Putamen (tissue), 1 donor: ENCODE measurements at places on chromosomes 4 and X.
A peak's percentile ranks its signal among the peaks of the same experiment; 100 is the strongest.

GRCh38 chr4:119165767-119166166, 30.1 kb downstream of the MYOZ2 start:
- no peak for DNase-seq

DNA sequence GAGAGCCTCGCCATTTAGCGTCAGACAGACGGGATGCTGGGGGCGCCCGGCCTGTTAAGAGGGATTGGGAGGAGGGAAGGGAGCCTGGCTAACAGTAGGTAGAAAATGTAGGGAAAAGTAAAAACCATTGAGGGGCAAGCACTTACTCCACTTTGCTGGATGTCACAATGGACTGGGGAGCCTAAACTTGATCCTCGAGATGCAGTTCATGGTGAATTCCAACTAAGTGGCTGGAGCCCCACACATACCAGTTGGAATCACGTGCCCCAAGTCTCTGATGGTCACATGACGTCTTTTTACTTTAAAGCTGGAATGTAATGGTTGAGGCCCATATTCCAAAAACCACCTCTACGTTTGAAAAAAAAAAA, 1.5 kb downstream of the PLS3 start:
- DNase-seq: no peak

DNA sequence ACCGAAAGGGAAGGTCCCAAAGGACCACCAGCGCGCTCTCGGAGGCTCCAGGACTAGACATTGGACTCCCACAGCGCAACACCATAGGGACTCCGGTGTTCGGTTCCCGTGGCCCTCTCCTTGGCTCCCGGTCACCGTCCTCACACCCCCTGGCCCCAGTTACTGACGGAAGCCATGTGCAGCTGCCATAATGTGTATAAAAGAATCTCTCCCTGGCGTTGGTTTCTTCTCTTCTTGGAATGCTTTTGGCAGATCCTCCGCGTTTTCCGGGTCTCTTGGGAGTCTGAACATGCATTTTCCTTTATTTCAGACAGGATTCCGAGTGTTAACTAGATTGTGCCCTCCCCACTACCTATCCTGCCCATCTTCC, 69.8 kb downstream of the FBXO8 start:
- no peak for DNase-seq

- peak; percentile 92 for DNase-seq
Measured at GRCh38 chrX:13906093-13906492, 89.2 kb upstream of the GPM6B start.

GRCh38 chr4:87009095-87009648, 74.4 kb downstream of the AFF1 start:
- no peak for DNase-seq

- peak; percentile 45 for DNase-seq
Measured at GRCh38 chr4:108762559-108763225, at the start of gene ETNPPL. Gene ETNPPL (minus strand): TSS chr4:108763053. CDS start chr4:108762898, 155 bp downstream.

GRCh38 chrX:134658760-134659023, 421 bp upstream of the PLAC1 start:
- DNase-seq: no peak

GRCh38 chr4:125702406-125702805, 387.7 kb downstream of the FAT4 start:
- no peak for DNase-seq

DNA sequence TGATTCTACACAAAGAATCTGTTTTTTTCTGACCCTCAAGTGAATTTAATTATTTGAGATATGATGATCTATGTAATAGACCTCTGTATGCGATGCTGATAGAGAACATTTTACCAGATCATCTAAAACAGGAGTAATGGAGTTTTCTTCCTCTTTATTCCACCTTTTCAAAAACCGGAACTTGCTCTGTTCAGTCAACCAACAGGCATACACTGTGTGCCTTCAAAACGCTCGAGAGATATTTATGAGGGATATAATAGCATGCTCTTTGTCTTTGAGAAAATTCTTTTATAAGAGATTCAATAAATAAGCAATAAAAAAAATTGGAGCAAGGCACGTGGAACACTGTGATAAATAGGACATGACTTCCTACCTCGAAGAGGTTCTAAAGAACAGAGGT, 2.0 kb downstream of the NYX start:
- no peak for DNase-seq

DNA sequence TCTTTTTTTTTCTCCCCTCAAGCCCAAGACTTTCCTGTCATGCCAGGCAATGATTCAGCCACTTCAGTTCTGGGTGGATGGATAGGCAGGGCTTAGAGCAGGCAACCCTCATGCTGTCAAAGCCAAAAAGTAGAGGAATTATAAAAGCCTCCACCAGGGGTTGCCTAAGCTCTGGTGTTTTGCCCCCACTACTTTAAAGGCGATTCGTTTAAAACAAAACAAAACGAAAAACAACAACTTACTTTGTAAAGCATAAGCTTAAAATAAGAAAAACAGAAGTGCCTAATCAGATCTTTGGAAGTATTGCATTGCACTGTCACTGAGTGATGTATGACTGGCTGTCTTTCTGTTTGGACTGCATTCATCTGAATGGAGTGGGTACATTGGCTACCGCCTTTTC, 5.3 kb upstream of the IDS start:
- DNase-seq: no peak

DNA sequence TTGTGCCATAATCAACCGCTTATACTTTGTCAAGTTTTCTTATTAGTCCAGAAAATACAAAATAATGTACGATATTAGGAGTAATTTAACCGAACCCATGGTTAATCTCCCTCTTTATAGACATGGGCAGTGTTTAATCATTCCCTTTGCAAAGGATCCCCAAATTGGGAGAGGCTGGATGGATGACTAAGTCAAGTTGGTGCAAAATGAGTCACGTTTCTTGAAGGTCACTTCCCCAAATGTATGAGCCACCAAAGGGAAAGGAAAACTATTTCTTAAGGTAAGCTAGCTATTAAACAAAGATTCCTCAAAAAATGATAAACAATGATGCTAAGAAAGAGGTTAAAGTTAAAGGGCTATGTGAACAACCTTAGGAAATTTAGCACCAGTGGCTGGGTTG, 17.5 kb downstream of the MAML3 start:
- DNase-seq: no peak

DNA sequence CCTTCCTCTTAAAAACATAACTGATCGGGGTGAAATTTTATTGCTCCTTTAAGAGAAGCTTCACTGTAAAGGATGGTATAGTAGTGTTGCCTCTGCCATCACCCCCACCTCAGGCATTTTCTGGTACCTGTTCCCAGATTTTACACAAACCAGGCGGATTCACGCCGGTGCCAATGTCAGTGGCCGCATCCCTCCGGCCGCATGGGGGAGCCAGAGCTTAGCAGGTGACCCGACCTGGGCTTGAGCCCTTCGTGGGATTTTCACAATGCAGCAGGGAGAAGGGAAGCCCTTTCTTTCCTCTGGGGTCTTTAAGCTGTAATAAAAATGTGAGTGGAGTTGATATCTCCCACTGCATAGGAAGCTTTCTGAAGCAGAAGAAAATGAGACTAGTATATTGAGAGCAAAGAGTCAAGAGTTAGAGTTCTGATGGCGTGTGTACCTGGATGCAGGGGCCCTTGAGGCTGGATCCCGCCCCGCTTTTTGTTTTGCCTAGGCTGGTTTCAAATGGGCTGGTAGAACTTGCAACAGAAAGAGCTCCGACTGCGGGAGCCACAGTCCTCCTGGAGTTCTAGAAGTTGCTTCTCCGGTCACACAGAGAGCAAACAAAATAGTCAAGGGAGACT, 59.4 kb downstream of the POLR2B start:
- DNase-seq: peak; percentile 62

- DNase-seq: no peak
Measured at GRCh38 chr4:77097611-77098010, 21.8 kb upstream of the CCNI start.

GRCh38 chr4:144575181-144575580, 70.8 kb upstream of the HHIP start:
- DNase-seq: peak; percentile 64

- DNase-seq: no peak
Measured at GRCh38 chrX:47706575-47706974, 47.6 kb upstream of the UXT start.

- DNase-seq: no peak
Measured at GRCh38 chrX:73213734-73214425, 771 bp downstream of the NAP1L2 start.

DNA sequence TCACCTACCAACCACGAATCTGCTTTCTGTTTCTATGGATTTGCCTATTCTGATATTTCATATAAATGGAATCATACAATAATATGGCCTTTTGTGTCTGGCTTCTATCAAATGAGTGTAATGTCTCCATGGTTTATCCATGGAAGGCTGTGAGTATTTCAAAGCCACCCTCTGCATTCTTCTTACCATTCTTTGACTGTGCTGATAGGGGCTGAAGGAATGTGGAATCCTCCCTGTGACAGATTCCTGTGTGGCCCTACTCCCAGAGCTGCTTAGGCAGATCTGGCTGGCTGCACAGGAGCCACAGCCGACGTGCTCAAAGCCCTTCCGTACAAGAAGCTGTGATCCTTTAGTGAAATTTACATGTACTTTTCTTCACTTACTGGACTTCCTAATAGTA, 163.2 kb downstream of the HS6ST2 start:
- no peak for DNase-seq

DNA sequence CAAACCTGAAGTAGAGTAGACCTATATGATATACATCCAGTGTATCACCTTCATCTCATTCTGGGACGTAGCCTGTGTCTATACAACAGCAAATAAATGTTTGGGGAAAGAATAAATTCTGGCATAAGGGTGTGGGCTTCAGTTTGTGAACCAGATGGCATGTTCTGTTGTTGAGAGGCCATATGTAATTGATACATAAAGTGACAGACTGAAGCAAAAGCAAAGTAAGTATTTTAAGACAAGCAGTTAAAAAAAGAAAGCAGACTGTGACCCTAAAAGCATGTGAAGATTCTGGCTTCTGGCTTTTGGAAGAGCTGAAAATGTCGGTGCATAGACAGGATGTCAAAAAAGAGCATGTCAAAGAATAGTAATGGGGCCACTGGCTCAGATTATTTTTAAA, 22.9 kb downstream of the MID2 start:
- no peak for DNase-seq

DNA sequence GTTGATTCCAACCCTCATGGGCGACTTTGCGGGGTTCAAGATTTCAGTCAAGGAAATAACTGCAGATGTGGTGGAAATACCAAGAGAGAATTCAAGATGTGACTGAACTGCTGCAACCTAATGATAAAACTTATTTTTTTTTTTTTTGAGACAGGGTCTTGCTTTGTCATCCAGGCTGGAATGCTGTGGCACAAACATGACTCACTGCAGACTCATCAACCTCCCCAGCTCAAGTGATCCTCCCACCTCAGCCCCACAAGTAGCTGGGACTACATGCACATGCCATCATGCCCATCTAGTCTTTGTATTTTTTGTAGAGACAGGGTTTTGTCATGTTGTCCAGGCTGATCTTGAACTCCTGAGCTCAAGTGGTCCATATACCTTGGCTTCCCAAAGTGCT, 19.5 kb upstream of the WDFY3 start:
- DNase-seq: no peak

GRCh38 chr4:154364066-154364845, 127.3 kb downstream of the DCHS2 start:
- DNase-seq: no peak

- DNase-seq: no peak
Measured at GRCh38 chrX:122475306-122475705, 708.8 kb upstream of the GRIA3 start.

GRCh38 chr4:38982361-38983095, 49.7 kb downstream of the TMEM156 start:
- no peak for DNase-seq

- DNase-seq: no peak
Measured at GRCh38 chrX:22800360-22800759, 199.4 kb upstream of the DDX53 start.

GRCh38 chrX:41526925-41527324, 79.8 kb downstream of the NYX start:
- no peak for DNase-seq

DNA sequence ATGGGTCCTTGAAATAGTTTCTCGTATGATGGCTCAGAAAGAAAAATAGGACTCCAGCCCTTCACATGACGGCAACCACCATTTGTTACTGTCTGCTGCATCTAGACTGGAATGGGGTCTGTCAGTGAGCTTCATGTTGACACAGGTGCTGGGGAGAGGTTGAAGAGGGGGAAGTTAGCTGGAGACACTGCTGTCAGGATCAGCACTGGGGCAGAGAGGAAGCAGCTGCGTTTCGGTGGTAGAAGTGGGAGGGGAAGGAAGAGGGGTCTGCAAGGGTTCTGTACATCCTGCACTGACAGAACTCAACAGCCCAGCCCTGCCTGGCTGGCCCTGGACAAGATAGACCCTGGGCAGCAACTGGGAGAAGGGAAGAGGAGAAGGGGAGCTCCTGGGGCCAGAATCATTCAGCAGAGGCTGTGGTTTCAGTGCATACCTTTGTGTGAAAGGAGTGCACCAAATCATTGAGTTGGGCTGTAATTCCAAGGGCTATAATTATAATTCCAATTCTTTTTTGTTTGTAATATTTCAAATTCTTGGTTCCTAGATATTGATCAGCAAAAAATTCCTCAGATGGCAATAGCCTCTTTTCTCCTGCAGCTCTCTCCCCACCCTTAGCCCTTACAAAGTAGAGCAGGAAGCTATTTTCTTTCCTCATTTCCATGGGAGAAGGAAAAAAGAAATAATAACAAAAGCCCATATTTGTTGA, 119.4 kb upstream of the C1GALT1C1 start:
- DNase-seq: no peak
